Gastrocnemius medialis (tissue), 4 donors: ENCODE measurements at places on chromosomes 1 and 21. TPM values are rescaled to one million over a fixed set of nuclear protein-coding genes. Genes with fewer than 3 reads are reported as not detected.

- H3K36me3 ChIP-seq = no peaks in the 10 kb centered on the region
- peaks cover 15% of the 10 kb centered on the region for H3K4me1 ChIP-seq
- peak overlapping the region; percentile 4 for H3K27ac ChIP-seq
- H3K27me3 ChIP-seq = no peaks in the 10 kb centered on the region
These were observed 12.8 kb downstream of the RGL1 start for GRCh38 chr1:183817576-183818288.

DNA sequence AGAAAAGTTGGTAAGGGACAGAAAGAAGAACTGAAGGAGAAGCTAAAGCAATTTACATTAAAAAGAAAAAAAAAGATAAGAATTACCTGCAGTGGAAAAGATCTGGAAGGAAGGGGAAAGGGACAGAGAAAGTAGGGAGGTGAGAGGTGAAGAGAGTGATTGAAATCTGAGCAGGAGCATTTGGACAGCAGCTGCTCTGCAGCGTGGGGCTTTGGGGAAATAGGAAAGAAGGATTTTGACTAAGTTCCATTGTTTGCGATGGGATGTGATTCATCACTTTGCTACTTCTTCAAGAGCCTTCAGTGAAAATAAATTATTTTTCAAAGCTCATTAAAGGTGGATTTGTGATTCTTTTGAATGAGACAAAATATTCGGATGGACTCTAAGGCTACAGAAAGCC, 26.1 kb upstream of the NMNAT2 start:
- no peak overlapping the region for H3K27ac ChIP-seq
- no peak for DNase-seq
- no peaks in the 10 kb centered on the region for H3K4me1 ChIP-seq
- H3K4me3 ChIP-seq = no peak overlapping the region

GRCh38 chr1:180425952-180426351, 76.4 kb downstream of the ACBD6 start:
- no peak for DNase-seq
- no peaks in the 10 kb centered on the region for H3K27me3 ChIP-seq
- H3K4me3 ChIP-seq = no peak overlapping the region
- H3K4me1 ChIP-seq = peaks cover 4% of the 10 kb centered on the region
- no peaks in the 10 kb centered on the region for H3K36me3 ChIP-seq

DNA sequence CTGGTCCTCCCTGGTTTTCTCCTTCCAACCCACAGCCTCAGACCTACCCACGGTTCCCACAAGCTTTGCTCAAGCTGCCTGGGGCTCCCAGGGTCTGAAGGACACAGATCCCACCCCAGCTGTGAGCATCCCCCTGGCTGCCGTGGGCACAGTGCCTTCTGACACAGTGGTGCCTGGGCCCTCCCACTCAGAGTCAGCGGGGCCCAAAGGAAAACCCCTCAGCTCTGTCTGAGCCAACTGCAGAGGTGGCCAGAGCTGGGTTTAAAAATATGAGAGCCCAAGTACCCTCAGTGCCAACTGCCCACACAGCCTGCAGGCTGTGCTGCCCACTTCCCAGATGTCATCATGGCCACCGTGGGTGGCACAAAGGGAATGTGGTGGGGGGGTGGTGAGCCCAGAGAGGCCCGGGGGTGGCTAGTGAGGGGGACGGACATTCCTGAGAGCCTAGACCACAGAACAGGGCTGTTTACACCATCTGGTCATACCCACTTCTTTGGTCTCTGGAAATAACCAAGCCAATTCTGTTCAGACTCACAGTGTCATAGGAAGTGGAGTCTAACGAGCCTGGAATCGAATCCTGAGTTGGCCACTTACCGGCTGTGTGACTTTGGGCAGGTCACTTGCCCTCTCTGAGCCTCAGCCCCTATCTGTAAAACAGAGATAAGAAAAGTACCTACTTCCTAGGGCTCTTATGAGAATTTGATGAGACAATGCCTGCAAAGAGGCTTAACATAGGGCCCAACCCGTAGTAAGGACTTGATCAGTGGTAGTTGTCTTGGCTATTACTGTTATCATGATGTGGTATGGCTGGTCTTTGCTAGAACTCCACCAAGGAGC, 85.5 kb downstream of the CAMK2N1 start:
- H3K4me3 ChIP-seq = no peak overlapping the region
- no peak for DNase-seq
- H3K27ac ChIP-seq = no peak overlapping the region
- H3K36me3 ChIP-seq = no peaks in the 10 kb centered on the region
- H3K4me1 ChIP-seq = no peaks in the 10 kb centered on the region

- no peaks in the 10 kb centered on the region for H3K27me3 ChIP-seq
- no peaks in the 10 kb centered on the region for H3K4me1 ChIP-seq
- DNase-seq = peak; percentile 13
- no peak overlapping the region for H3K27ac ChIP-seq
These were observed 45.2 kb downstream of the CAMK2N1 start for GRCh38 chr1:20440785-20441200.

TSPEAR gene
- total RNA-seq = not detected

DNA sequence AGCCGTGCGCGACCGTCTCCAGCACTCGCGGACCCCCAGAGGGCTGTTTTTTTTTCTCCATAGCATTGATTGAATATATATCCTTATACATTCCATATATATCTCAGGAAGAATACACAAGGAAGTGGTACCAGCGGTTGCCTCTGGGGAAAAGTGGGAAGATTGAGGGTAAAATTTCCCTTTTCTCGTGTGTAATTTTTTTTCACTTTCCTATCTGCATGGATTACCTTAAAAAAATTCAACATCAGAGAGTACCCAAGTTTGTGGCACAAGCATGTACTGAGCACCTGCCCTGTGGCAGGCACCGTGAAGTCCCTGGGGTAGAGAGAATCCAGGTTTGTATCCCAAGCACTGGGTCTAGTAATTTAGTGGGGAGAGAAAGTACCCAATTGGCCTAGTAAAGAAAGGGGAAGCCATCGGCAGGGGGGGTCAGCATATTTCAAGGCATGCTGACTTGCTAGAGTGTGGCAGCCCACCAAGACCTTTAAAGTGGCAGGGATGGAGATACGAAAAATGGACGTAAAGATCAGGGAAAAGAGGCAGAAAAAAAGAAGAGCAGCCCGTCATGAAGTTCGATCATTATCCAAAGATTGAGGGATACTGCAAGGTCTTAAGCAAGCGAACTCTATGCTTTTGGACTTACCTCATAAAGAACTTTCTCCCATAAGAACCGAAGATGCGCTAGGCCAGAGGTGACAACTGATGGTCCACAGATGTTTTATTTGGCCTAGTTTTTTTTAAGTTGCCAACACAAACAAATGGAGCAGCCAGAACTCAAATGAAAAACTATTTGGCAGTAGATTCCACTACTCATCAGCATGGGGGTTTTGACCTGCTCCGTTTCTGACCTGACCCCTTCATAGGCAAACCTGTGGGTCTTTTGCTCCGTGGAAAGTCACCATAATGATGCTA, 1.5 kb upstream of the HMGN1 start:
- H3K27ac ChIP-seq = peak overlapping the region; percentile 81
- H3K27me3 ChIP-seq = no peaks in the 10 kb centered on the region
- H3K4me1 ChIP-seq = peaks cover 15% of the 10 kb centered on the region

GRCh38 chr1:226164154-226164553, 22.4 kb downstream of the ACBD3 start:
- H3K27me3 ChIP-seq = no peaks in the 10 kb centered on the region
- H3K4me3 ChIP-seq = no peak overlapping the region
- H3K27ac ChIP-seq = no peak overlapping the region
- peaks cover 65% of the 10 kb centered on the region for H3K36me3 ChIP-seq

DNA sequence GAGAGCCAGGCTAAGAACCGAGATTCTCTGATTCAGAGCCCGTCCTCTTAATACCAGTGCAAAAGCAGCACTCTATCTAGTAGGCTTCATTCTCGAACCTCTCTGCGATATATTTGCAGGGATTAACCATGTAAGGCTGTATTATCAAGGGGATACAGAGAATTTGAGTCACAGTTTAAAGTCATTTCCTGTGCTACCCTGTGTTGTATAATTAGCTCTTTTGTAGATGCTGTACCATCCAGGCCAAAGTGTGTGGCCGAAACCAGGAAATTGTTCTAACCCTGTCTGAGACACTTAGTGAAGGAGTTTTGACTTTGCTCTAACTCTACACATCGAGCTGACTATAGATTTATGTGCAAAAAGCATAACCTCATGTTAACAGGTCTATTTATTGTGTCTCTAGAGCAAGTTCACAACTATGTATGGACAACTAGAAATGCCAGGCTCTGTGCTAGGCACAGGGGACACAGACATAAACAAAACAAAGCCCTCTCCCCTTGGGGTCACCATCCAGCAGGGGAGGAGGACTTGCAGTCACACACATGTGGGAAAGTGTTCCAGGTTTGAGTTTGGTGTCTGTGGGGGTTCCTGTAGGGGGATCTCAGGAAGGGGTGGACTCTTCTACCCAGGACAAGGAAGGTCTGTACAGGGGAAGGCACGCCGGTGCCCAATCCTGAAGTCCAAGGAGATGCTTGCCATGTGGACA, 182.2 kb downstream of the DHRS3 start:
- no peak overlapping the region for H3K4me3 ChIP-seq
- peak overlapping the region; percentile 37 for H3K27ac ChIP-seq
- H3K36me3 ChIP-seq = no peaks in the 10 kb centered on the region
- DNase-seq = no peak

PRR9 gene
- total RNA-seq = not detected

DNA sequence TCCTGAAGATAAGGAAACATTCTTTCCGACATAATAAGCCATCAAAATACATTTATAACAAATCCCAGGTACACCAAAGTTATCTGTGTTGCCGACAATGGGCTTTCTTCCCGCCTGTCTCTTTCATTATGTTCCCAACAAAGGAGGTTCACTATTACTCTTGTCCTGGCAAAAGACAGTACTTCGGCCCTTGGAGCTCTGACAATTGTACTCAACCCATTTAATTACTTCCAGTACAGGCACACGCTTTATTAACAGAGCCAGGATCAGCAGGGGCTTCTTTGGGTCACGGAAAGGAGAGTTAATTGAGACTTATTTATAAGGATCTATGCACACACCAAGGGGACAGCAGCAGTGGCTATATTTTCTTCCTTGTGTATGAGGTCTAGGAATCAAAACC, 46.6 kb upstream of the DUSP10 start:
- no peak overlapping the region for H3K27ac ChIP-seq
- H3K4me3 ChIP-seq = no peak overlapping the region
- no peaks in the 10 kb centered on the region for H3K4me1 ChIP-seq
- no peaks in the 10 kb centered on the region for H3K27me3 ChIP-seq
- no peak for DNase-seq
- no peaks in the 10 kb centered on the region for H3K36me3 ChIP-seq

LRRC38 gene
- 2.1 TPM for total RNA-seq

DNA sequence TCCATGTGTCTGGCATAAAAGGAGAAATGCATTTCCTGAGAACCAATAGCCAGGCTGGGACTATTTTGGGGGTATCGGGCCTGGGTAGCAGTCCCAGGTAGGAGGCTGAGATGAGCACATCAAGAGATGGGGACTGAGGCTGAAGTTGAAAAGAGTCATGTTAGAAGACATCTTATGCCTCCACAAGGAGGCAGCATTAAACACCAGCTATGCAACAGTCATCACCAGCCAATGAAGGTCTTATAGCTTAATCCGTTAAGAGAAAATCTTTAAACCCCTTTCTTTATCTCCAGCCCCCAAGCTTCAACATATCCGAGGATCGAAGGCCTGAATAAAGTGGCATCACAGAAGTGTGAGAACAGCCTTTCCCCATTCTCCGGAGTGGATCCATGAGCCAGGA, 640.7 kb upstream of the PTBP2 start:
- no peak overlapping the region for H3K4me3 ChIP-seq
- no peaks in the 10 kb centered on the region for H3K27me3 ChIP-seq
- H3K27ac ChIP-seq = no peak overlapping the region
- no peak for DNase-seq
- no peaks in the 10 kb centered on the region for H3K4me1 ChIP-seq

DNA sequence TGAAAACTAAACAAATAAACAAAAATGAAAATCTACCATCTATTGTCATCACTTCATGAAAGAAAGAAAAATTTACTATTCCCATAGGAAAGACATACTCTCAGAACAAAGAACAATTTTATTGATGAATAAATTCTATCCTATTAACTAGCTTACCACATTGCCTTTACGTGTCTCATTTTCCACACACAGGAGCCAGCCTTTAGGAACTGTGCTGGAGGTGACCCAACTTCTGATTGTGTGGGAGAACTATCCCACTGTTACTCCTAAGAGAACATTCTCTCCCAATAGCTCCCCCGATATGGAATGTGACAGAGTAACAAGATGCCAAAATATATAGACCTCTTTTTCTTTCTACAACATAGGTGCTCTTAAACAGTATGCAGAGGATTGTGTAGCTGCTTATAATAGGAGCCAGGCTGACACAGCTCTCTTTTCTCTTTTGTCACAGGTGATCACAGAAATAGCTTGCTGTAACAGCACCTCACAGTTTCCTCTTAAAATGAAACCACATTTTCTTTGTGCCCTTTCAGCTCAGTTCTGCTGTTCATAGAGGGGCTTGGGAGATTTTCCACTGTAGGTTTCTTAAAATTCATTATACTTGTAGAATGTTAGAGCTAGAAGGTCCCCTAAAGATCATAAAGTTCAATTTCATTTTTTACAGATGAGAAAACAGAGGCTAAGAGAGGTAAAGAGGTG, 35.5 kb downstream of the C21orf91 start:
- H3K27me3 ChIP-seq = no peaks in the 10 kb centered on the region
- H3K4me3 ChIP-seq = no peak overlapping the region
- no peaks in the 10 kb centered on the region for H3K4me1 ChIP-seq
- DNase-seq = no peak
- no peaks in the 10 kb centered on the region for H3K36me3 ChIP-seq

- peaks cover 2% of the 10 kb centered on the region for H3K27me3 ChIP-seq
- H3K36me3 ChIP-seq = no peaks in the 10 kb centered on the region
- no peak overlapping the region for H3K4me3 ChIP-seq
- no peak overlapping the region for H3K27ac ChIP-seq
These were observed 58.7 kb upstream of the GOLT1A start for GRCh38 chr1:204272505-204272904.

- no peaks in the 10 kb centered on the region for H3K4me1 ChIP-seq
- H3K27me3 ChIP-seq = peaks cover 16% of the 10 kb centered on the region
- DNase-seq = no peak
- H3K27ac ChIP-seq = no peak overlapping the region
These were observed 2.1 kb downstream of the TTC22 start for GRCh38 chr1:54798769-54799641.

SYCP1 gene
- not detected for total RNA-seq

GRCh38 chr1:58726581-58726980, 26.7 kb upstream of the MYSM1 start:
- no peak for DNase-seq
- H3K27me3 ChIP-seq = no peaks in the 10 kb centered on the region
- H3K4me3 ChIP-seq = no peak overlapping the region
- H3K36me3 ChIP-seq = no peaks in the 10 kb centered on the region
- H3K27ac ChIP-seq = no peak overlapping the region

SMG7 gene
- 25.9 TPM for total RNA-seq

GRCh38 chr1:234743791-234744611, 134.0 kb upstream of the IRF2BP2 start:
- DNase-seq = no peak
- H3K27ac ChIP-seq = no peak overlapping the region
- H3K4me1 ChIP-seq = peaks cover 8% of the 10 kb centered on the region
- H3K27me3 ChIP-seq = no peaks in the 10 kb centered on the region
- H3K36me3 ChIP-seq = no peaks in the 10 kb centered on the region
- H3K4me3 ChIP-seq = no peak overlapping the region
